ENCODE measurements at places on chromosomes 6 and 20.

DNA sequence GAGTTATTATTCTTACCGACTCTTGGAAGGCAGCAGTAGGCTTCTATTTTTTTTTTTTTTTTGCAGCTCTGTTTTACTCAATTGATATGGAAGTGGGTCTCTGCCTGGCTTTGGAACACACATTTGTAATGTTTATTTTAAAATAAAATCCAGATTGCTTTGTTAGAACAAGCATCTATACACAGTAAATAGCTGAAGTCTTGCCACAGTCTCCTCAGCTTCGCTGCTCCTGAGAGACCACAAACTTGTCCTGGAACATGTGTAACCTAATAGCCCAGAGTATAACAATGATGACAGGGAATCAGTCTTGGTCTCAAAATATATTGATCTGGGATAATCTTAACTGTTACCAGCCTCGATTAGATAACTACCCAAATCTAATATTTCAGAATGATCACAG is 299.8 kb upstream of the NOX3 start:
- DNase-seq = no peak

DNA sequence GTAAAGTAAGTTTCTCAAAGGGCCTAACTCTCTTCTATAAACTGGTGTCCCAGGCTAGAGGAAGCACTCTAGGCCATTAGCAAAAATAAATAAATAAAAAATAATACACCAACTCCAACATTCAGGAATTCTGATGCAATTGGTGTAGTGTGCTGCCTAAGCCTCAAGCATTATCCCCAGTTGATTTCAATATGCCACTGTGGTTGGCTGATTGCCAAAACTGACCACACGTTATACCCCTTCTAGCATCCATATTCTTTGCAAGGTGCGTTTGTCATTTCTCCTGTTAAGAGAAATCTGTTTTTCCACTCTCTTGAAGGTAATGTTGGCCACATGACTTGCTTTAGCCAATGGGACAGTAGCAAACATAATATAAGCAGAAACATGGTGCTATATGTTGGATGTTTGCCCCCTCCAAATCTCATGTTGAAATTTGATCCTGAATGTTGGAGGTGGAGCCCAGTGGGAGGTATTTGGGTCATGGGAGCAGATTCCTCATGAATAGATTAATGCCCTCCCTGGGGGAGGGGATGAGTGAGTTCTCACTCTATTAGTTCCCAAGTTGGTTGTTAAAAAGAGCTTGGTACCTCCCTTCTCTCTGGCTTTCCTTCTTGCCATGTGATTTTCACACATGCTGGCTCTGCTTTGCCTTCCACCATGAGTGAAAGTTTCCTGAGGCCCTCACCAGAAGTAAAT is 71.9 kb upstream of the PLCB4 start:
- no peak for DNase-seq

GRCh38 chr20:32034581-32035425 is 17.2 kb upstream of the HCK start:
- no peak for DNase-seq

DNA sequence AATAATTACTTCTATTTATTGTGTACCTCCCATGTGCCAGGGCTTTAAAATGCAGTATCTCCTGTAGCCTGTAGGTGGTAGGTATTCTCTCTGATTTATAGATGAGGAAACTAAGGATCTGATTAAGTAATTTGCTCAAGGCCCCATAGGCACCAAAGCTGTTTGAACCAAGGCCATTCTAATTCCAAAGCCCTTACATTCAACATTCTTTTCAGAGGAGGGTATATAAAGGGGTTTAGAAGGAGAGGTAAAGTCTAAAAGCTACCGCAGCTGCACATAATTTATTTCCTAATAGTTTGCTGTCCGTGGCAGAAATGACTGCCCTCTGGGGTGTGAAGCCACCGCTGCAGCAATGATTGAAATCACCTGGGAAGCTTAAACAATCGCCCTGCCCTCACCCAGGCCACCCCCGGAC is 95.0 kb upstream of the FAM8A1 start:
- no peak for DNase-seq

GRCh38 chr20:63082939-63083735 is 76.4 kb upstream of the BHLHE23 start:
- DNase-seq = no peak

DNA sequence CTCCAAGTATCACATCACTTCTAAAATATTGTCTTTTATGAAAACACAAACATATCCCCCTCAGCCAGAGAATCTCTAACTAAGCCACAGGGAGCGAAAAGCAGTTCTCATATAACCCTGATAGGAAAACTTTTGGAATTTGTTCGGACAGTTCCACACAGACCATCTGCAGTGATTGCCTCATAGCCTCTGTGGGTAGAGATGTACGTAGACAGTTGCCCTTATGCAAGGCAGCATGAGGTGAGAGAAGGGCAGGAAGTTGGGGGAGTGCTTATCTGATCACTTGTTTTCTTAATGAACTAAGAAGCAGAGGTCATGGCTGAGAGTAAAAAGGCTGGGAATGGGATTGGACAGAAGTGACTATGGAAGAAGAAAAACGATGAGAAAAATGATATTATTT is 39.6 kb downstream of the SLC23A2 start:
- DNase-seq = no peak

DNA sequence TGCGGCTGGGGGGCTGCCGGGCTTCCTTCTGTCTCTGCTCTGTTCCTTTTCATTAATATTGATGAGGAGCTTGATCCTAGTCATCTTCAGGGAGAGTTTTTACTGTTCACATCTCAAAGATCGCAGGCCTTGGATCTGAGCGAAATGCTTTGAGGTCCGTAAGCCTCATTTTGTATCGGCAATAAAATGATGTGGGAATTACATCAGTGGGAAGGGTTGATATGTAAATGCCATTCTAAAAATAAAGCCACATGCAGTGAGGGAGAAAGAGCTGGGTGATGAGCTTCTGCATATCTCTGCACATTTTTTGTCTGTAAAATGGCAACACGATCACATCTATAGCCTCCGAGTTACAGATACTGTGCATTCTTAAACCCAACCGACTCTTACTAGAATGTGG is 24.9 kb downstream of the CDH26 start:
- DNase-seq = no peak

DNA sequence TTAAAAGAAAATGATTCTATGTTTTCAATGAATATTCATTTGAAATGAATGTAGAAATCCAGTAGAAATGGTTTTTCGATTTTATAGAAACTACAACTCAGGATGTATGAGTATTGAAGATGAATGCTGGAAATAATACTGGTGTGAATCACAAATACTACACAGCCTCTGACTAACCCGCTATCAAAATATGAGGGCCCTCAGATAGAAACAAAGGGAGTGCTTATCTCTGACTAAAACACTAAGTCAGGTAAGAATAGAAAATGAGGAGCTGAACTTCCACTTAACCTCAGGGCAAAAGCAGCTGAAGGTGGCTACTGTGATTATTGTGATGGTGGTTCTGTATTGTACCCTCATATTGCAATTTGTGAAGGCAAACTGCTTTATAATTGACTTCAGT is 220.9 kb upstream of the RNF217 start:
- no peak for DNase-seq

GRCh38 chr6:166957805-166958076 is 1.4 kb upstream of the RNASET2 start:
- no peak for DNase-seq

GRCh38 chr6:1227935-1228753 is 83.8 kb upstream of the FOXQ1 start:
- no peak for DNase-seq

GRCh38 chr20:20251317-20251716 is 116.6 kb upstream of the INSM1 start:
- DNase-seq = no peak

DNA sequence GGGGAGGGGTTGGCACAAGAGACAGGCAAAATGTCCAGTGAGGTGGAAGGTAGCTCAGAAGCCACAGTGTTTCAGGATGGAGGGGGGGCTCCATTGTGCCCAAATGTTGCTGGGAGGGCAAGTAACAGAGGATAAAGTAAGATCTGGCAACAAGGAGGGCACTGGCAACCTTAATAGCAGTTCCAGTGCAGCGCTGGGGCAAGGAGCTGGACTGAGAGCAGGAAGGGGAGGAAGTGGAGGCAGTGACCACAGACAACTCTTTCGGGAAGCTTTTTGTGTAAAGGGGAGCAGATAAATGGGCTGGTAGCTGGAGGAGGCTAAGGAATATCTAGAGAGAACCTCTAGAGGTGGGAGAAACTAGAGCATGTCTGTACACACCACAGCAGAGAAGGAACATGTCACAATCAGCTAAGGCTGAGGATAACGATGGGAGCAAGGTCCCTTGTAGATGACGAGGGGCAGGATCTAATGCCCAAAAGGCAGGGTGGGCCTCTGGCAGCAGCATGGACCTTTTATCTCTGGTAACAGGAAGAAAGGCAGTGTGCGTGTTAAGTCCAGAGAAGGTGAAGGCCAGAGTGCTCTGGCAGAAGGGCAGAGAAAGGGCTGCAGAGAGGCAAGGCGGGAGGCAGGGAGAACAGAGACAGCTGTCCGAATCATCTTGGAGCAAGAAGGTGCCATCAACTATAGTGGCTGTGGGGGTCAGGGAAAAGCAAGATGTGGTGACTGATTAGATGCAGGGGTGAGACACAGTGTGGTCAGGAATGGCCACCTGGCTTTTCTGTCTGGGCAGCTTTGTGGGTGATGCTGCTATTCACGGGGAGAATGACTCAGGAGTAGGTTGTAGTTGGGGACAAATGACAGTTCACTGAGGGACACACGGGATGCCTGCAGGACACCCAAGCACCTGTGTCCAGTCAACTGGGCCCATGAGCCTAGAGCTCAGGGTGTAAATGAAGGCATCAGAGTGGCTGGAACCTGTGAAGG is 17.4 kb downstream of the TMEM242 start:
- no peak for DNase-seq

GRCh38 chr6:42530296-42530695 is 33.5 kb upstream of the UBR2 start:
- no peak for DNase-seq

DNA sequence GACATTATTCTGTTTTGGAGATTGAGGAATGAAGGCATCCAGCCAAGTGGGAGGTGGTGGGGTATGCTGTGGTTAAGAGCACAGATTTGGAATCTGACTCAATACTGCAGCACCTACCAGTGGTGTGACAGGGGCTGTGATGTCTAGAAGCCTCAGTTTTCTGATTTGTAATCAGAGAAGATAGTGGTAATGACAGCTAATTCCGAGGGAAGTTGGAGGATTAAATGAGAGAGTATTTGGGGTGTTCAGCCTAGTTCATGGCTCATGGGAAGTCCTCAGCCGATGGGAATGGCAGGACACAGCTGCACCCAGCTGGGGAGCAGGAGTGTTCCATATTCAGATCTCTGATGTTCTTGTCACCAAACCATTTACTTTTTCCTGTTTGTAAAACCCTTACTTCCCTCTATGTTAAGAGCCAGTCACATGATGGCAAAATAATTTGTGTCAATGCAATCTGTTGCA is 9.3 kb downstream of the SLC9A8 start:
- DNase-seq = no peak

GRCh38 chr6:165635965-165636364 is 27.1 kb downstream of the PDE10A start:
- no peak for DNase-seq

DNA sequence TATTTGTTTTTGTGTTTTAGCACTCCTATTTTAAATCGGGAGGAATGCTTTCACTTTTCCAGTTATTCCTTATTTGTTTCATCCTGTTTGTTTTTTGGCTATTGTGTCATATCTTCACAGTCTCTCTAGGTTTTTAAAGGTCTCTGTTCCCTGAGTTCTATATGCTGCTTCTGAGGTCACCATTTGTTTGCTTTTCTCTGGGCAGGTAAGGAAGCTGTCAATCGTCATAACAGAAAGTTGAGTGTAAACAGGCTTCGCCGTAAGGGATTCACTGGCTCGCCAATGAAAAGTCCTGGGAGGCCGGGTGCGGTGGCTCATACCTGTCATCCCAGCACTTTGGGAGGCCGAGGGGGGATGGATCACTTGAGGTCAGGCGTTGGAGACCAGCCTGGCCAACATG is 48.7 kb upstream of the RPS6KA2 start:
- no peak for DNase-seq

GRCh38 chr6:3789018-3789895 is 37.7 kb upstream of the PXDC1 start:
- no peak for DNase-seq

DNA sequence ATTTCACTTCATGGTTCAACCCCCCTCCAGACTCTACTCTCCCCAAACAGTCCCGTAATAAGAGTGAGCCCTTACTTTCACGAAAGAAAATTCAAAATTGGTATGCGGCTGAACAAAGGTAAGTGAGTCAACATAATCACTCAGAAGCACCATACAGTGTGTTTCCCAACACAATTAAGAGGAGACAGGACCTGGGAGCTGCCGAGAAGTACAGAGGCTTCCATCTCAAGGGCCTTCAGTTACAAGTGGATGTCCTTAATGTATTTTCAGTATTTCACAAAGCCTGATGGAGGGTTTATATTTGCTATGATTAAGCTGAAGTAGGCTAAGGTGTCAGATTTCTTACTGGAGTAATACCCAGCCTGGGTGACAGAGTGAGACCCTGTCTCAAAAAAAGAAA is 51.1 kb downstream of the MYO6 start:
- DNase-seq = no peak

GRCh38 chr6:147648916-147649315 is 140.4 kb downstream of the SAMD5 start:
- DNase-seq = peak; percentile 5

- peak; percentile 70 for DNase-seq
Measured at GRCh38 chr6:48765352-48765961, 654.5 kb upstream of the PTCHD4 start.

DNA sequence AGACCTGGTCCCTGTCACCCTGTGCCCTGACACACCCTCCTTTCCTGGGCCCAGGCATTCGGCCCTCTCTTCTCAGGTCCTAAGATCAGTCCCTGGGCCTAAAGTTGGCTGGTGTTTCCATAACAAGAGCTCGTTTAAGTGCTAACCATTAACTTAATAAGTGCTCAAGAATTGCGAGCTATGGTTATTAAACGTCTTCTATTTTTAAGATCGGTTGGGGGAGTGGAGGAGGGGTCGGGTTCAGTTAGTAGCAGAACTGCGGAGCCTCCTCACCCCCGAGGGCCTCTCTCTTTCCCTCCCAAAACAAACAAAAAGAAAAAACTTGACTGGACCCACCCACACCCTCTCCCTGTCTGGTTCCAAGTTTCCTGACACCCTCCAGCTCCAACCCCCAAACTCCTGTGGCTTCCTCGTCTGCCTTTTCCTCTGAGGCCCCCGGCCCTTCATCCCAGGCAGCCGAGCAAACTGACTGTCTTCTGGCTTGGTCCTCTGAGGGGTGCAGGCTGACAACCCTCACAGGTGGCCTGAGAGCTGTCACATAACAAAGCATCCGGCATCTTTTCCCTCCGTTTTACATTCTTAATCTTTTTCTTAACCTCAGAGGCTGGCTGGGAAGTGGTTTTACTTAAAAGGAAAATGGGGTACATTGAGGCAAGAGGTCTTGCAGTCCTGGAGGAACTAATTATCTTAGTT is 2.0 kb downstream of the STK35 start:
- no peak for DNase-seq

Data from left kidney (tissue), 8 donors.